ENCODE measurements at places on chromosomes 13 and 19.
A peak's percentile ranks its signal among the peaks of the same experiment; 100 is the strongest.

GRCh38 chr13:66429156-66429555 is 801.0 kb downstream of the PCDH9 start:
- no peaks in the 10 kb centered on the region for H3K4me1 ChIP-seq
- H3K27me3 ChIP-seq: no peaks in the 10 kb centered on the region
- H3K36me3 ChIP-seq: no peaks in the 10 kb centered on the region

GRCh38 chr13:39597838-39598237 is 5.2 kb downstream of the LHFPL6 start:
- H3K27me3 ChIP-seq: peaks cover 35% of the 10 kb centered on the region
- no peak overlapping the region for H3K4me3 ChIP-seq
- H3K4me1 ChIP-seq: peaks cover 7% of the 10 kb centered on the region
- no peaks in the 10 kb centered on the region for H3K36me3 ChIP-seq

- no peaks in the 10 kb centered on the region for H3K4me1 ChIP-seq
These were observed 201.4 kb downstream of the FOXO1 start for GRCh38 chr13:40465015-40465390.

- H3K27ac ChIP-seq: peak overlapping the region; percentile 19
- no peak for DNase-seq
- peaks cover 59% of the 10 kb centered on the region for H3K4me1 ChIP-seq
- peak overlapping the region; percentile 42 for H3K4me3 ChIP-seq
- peaks cover 77% of the 10 kb centered on the region for H3K27me3 ChIP-seq
- H3K36me3 ChIP-seq: peaks cover 3% of the 10 kb centered on the region
These were observed 3.9 kb upstream of the SSBP4 start for GRCh38 chr19:18415178-18415867.

DNA sequence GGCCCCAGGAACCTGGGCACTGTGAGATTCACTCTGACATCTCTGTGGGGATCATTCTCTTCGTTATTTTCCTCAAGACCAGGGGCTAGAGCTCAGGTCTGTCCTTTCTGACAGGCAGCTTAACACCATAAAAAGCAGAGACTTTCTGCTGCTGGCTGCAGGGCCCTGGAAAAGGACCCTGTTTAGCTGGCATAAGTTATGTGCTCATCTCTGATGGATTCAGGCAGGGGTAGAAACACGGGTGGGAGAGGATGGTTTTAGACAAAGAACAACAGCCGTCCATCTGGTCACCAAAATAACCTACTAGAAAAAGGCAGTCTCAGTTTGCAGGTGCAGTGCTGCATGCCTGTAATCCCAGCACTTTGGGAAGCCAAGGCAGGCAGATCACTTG is 2.3 kb upstream of the GPI start:
- H3K4me3 ChIP-seq: peak overlapping the region; percentile 41
- H3K4me1 ChIP-seq: peaks cover 75% of the 10 kb centered on the region
- H3K36me3 ChIP-seq: peaks cover 27% of the 10 kb centered on the region
- peak overlapping the region; percentile 24 for H3K27ac ChIP-seq

- DNase-seq: no peak
- no peaks in the 10 kb centered on the region for H3K27me3 ChIP-seq
- H3K36me3 ChIP-seq: peaks cover 33% of the 10 kb centered on the region
- peaks cover 3% of the 10 kb centered on the region for H3K4me1 ChIP-seq
- H3K4me3 ChIP-seq: no peak overlapping the region
These were observed 11.6 kb upstream of the DHDH start for GRCh38 chr19:48921721-48922500.

DNA sequence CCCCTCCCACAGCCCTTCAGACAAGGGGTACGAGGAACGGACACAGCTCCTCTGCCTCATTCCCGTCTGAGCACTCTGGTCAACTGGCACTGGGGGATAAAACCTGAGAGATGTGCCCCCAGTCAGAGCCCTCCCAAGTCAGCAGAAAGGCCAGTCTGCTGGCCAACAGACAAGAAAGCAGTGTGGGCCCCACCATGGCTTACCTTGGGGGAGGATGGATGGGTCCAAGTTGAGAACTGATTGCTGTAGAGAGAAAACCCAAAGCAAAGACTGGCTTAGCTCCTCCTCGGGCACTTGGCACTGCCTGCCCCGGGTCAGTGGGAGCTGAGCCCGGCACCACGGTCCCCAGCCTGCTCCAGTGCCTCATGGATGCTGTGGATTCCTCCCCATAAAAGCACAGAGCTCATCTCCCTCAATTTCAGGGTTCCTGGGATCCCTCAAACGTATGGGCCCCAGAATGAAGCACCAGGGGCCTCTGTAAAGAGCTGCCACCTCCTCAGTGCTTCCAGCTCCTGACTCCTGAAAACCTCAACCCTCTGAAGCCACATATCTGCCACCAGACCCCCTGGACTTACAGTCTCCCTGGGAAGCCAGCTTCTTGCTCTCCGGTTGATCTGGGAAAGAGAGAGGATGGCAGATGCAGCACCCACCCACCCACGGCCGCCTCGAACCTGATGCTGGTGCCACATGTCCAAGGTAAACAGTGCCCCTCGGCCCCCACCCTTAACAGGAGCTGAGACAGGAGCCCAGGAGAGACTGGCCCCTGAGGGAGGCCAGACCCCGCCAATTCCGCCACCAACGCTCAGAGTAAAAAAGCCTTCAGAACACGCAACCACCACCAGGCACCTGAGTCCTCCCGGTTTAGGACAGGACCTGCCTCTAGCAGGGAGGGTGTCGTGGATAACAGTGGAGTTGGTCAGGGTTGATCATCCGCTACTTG is 3.3 kb downstream of the KHSRP start:
- H3K27ac ChIP-seq: no peak overlapping the region
- H3K36me3 ChIP-seq: peaks cover 31% of the 10 kb centered on the region
- H3K27me3 ChIP-seq: no peaks in the 10 kb centered on the region
